ENCODE measurements at places on chromosomes 4 and X. TPM values are rescaled to one million over a fixed set of nuclear protein-coding genes. Genes with fewer than 3 reads are reported as not detected.

Gene IGFBP7
- 201 TPM for total RNA-seq

Gene VSIG1
- not detected for total RNA-seq

Gene RS1
- total RNA-seq = not detected

Gene BRCC3
- total RNA-seq = 18.2 TPM

Gene MAGEA3
- total RNA-seq = not detected

Gene CLCN3
- 61.1 TPM for total RNA-seq

Gene LRAT
- 0.10 TPM for total RNA-seq

Gene INTS6L
- total RNA-seq = 14.7 TPM

Gene XKRX
- 1.0 TPM for total RNA-seq

Gene SPANXB1
- total RNA-seq = not detected

Gene NEIL3
- 3.0 TPM for total RNA-seq

DNA sequence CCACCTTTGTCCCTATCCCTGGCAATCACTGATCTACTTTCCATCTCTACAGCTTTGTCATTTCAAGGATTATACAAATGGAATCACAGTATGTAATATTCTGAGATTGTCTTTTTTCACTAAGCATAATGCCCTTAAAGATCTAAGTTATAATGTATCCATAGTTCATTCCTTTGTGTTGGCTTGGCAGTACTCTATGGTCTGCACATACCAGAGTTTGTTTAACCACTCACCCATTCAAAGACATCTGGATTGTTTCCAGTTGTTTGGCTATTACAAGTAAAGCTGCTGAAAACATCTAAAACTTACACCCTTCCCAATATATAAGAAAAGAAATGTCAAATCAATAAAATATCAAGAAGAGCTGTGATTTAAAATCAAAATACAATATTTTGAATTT is 26.0 kb upstream of the AWAT1 start:
- DNase-seq = no peak

GRCh38 chrX:67648361-67648760 is 104.5 kb downstream of the AR start:
- no peak for DNase-seq

DNA sequence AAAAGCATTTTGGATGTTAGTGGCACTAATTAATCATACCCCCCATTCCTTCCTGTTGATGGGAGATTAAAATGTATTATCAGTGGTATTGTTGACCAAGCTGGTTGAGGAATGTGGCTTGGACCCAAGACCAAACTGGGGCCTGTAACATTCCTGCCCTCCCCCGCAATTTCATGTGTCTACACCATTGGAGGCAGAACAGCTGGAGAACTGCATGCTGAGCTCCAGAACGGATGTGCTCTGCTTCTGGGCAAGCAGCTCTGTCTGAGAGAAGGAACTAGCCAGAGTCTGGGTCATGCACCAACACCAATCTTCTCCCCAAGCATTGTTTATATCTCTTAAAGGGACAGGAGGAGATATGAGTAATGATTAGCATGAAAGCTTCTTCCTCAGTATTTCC is 185.5 kb downstream of the CEP135 start:
- DNase-seq = peak; percentile 75

DNA sequence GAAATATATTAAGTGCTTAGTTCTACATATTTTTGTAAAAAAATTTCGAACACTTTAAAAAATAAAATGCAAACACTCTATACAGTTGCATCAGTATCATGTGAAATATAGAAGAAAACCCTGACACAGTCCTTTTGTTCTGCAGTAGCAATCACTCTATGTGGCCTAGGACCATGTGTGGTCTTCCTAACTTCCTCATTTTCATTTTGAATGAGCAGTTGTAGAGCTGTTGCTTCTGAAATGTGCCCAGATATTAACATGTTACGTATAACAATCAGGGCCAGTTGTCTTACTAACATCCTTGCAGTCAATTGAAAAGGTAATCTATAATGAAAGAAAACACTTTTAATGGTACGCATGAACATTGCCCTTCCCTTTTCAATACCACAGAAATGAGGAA is 107.9 kb downstream of the ZNF827 start:
- no peak for DNase-seq

DNA sequence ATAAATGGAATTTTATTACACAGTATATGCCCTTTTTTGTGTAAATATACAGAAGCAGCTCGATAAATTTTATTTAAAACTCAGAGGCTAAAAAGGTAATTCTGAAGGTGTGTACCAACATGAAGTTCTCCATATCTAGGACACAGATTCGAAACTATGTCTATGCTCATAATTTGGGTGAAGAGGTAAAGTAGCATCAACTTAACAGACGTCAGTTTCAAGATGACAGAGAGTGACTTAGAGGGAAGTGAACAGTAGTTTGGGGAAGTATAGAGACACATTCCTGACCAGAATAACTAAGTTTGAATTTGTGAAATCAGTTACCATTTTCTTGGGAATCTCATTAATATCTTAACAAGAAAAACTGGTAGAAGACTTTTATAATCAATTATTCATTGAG is 2493.3 kb downstream of the ARAP2 start:
- no peak for DNase-seq

DNA sequence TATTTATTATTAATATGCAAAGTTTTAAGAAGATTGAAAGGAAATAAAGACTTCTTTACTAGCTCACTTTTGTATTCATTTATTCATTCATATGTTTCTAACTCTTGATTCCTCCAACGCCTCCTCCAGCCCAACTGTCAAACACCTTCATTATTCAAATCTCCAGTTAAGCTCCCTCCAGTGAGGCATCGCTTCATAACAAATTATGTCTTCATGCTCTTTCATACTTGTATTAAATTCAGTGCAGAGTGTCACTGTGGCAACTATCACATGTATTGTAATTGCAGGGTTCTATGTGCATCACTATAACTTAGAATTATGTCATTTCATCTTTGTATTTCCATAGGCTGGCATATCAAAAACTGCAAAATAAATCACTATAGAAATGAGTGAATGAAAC is 1394.2 kb upstream of the PCDH7 start:
- no peak for DNase-seq

DNA sequence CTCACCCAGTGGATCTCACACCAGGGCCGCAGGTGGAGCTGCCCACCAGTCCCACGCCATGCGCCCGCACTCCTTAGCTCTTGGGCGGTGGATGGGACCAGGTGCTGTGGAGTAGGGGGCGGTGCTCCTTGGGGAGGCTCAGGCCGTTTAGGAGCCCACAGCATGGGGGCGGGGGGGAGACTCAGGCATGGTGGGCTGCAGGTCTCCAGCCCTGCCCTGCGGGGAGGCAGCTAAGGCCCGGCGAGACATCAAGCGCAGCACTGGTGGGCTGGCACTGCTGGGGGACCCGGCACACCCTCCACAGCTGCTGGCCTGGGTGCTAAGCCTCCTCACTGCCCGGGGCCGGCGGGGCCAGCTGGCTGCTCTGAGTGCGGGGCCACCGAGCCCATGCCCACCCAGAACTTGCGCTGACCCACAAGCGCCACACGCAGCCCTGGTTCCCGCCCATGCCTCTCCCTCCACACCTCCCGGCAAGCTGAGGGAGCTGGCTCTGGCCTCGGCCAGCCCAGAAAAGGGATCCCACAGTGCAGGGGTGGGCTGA is 312.9 kb upstream of the GIMD1 start:
- no peak for DNase-seq

DNA sequence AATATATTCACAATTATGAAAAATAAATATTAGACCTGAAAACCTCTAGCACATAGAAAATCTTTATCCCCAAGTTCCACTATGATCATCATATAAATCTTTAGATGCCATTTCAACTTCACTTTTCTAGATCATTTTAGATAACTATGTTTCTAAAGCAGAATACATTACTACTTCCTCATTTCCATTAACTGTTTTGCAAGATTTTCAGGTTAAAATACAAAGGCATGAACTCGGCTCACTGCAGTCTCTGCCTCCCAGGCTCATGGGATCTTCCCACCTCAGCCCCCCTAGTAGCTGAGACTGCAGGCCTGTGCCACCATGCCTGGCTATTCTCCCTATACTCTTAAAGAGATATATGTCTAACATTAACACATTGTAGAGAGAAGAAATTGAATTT is 1365.9 kb upstream of the AGA start:
- DNase-seq = no peak

DNA sequence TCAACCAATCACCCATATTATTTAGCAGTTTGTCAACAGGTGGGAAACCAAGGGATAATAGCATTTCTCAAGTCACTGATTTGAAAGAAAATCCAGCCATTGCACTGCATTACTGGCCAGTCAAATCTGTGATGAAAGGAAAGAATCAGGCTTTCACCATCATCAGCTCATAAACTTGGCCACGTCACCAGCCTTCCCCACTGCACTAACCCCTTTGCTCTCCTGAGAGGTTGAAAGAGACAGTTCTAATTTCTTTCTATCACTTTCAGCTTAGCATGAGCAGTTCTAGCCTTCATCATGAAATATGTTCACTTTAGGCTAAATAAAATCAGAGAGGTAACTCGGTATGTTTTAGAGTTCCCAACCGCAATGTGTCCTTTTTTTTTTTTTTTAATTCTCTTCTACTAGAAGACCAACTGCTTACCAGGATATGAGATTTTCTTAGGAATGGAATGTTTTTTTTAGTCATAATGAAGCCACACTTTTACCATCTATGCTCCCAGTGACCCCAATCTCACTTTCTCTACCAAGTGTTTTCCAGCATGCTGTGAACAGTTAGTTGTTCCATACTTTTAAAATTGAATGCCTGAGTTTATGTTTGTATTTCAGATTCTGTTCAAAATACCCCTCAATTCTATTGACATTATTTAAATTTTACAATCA is 55.7 kb upstream of the SLC7A11 start:
- no peak for DNase-seq

DNA sequence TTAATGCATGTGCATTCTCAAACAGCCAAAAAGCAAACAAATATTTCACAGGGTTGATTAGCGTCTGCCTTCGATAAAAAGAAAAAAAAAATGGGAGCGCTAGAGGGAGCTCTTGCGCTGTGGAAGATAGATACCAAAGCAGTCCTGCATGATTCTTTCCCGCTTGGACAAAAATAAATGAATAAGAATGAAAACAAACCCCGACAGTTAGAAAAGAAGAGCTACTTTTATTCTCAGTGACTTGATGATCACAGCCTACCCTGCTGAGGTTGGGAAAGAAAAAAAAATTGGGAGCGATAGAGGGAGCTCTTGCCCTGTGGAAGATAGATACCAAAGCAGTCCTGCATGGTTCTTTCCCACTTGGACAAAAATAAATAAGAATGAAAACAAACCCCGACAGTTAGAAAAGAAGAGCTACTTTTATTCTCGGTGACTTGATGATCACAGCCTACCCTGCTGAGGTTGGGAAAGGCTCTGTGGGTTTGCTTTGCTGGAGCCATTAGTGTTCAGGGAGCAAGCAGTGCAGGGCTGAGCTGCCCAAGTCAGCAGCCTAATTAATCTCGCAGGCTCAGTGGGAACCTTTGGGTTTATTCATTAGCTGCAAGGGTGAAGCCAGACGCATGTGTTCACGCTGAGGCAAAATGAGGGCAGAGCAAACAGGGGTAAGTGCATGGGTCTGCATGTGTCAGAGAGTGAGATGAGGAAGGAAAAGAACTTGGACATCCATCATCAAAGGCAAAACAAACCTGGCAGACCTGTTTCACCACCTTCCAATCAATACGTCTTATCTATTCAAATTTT is 249.3 kb upstream of the PRKX start:
- peak; percentile 38 for DNase-seq

DNA sequence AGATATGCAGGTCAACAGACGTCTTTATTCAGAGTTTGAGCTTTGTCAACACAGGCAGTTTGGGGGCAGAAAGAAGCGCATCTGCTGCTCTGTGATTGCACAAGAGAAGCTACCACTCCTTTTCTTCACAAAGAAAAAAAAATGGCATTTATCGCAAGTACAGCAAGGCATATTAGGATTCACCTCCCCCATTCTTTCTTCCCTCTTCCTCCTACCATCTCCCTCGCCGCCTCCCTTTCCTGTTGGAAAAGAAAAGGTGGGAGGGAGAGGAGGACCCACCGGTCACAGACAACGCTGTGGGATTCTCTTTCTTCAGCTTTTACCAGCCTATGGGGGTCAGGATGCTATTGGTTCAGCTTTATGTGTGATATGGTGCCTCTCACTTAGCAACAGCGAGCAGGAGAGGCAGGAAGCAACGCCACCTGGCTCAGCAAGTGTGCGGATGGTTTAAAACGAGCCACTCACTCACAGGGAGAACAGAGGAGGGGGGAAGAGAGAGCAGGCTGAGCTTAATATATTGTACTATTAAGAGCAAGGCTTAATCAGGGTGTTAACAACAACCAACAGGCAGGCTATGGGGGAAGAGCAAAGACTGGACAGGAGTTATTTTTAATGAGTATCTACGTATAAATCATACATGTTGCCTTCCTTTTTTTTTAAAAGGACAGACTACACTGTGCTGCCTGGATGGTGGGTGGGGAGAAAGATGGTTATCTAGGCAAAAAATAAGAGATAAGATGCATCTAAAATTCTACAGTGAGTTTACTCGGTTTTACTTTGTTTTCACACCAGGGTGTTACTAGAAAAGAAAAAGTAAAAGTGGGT is 104.7 kb downstream of the MAML3 start:
- peak; percentile 82 for DNase-seq

- DNase-seq = peak; percentile 57
Measured at GRCh38 chr4:21819086-21819485, 129.5 kb downstream of the KCNIP4 start.

DNA sequence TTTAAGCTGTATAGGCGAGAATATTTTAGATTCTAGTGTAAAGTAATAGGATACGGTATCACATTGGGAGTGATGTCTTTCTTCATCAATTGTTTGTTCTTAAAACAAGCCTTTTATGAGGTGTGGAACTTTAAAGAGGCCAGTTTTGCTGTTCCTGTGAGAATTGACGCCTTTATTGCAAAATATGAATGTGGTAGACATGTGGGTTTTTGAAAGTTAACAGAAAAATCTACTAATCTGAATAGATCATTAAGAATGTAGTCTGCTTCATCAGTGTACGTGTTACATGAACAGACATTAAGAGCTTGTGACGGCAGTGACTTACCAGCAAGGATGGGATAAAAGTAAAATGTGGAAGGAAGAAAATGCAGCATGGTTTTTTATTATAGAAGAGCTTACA is 63.8 kb downstream of the STOX2 start:
- DNase-seq = no peak

DNA sequence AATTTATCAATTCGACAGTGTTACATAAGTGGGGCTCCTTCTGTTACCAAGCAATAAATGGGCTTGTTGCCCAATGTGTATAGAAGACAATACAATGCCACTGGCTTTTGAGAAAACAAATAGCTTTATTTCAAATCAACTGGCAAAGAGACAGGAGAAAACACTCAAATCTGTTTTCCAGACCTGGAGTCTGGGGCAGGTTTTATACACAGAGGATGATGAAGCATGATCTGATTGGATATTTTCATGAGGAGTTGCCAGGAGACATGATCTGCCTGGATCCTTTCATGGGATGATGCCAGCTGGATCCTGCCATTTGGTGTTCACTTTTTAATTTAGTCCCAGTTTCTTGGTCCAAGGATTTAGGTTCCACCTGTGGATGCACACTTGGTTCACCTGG is 287.9 kb downstream of the CXXC4 start:
- no peak for DNase-seq

- peak; percentile 70 for DNase-seq
Measured at GRCh38 chr4:10123227-10124101, 6.9 kb upstream of the WDR1 start.

- DNase-seq = no peak
Measured at GRCh38 chr4:24796620-24797019, 1.2 kb downstream of the SOD3 start.
